Daoy (cell line): ENCODE measurements at places on chromosomes 7 and 10. TPM values are rescaled to one million over a fixed set of nuclear protein-coding genes. Genes with fewer than 3 reads are reported as not detected.
A peak's percentile ranks its signal among the peaks of the same experiment; 100 is the strongest.

DNA sequence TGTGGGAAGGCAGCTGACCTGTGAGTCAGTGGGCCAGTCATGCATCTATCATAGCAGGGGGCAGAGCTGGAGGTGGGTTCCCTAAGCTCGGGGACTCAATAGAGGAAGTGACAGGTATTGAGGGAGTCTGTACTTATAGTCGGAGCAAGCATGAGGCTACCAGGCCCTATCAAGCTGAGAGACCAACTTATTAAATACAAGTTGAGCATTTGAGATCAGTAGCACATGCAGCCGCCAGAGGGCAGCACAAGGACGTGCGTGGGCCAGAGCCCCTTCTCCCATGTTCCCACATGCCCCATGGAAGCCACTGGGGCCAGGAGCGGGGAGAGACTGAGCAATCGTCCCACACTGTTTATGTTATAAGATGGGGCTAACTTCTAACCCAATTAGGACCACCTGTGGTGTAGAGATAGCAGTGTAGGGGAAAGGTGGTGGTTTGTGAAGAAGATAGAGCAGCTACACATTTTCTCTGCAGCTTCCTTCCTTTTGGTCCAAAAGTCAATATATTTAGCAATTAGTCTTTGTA lies 13.0 kb upstream of the STK31 start:
- peak; percentile 91 for DNase-seq

- no peak for DNase-seq
These were observed 212.4 kb upstream of the GALNT17 start for GRCh38 chr7:70919481-70920073.

BTBD16 gene
- not detected in 2 replicates for total RNA-seq

RBM20 gene
- total RNA-seq, result 0.06 and 9.4 TPM in 2 replicates

- DNase-seq, result no peak
These were observed 22.9 kb upstream of the C10orf105 start for GRCh38 chr10:71742301-71743088.

FAM25A gene
- total RNA-seq, result not detected in 2 replicates

- DNase-seq, result peak; percentile 27
These were observed 48.2 kb upstream of the NFKB2 start for GRCh38 chr10:102347236-102347828.

DNA sequence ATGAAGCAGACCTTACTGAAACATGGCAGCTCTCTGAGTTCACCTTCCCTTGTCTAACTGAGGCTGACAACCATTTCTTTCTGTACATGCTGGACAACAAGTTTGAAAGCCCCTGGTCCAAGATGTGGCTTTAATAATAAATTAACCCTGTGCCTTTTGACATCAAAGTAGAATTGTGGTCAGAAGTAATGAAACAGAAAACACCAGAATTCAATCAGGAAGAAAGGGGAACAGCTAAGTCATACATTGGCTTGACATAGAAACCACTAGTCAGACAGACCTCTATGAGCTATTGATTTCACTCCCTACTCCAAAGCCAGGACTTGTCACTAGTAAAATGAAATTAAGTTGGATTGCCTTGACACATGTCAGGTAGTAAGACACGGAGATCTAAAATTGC lies 175.2 kb upstream of the ASAH2 start:
- DNase-seq, result no peak

GJD4 gene
- not detected in 2 replicates for total RNA-seq

FFAR4 gene
- not detected in 2 replicates for total RNA-seq

DNA sequence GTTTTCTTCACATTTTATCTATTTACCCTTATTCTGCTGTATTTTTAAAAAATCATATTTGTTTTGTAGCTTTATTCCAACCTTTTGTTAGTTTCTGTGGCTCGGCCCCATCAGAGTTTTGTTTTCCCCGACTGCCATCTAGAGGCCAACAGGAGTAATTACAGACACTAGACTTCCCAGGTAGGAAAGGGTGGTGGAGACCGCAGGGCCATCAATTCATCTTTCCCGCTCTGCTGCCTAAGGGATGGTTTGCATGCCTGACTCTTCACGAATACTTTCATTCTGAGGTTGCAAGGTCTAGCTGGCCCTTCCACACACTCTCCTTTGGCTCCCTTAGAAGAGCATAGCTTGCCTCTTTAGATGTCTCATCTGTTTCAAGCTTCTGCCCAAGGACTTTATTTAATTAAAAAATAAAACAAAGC lies 38.3 kb downstream of the LYZL2 start:
- DNase-seq, result peak; percentile 39

TFEC gene
- total RNA-seq, result 0.51 and 0.63 TPM in 2 replicates

GRCh38 chr7:26454180-26454579 lies 162.5 kb downstream of the SNX10 start:
- peak; percentile 84 for DNase-seq

- no peak for DNase-seq
These were observed 14.6 kb downstream of the OPALIN start for GRCh38 chr10:96344178-96344577.

GRCh38 chr7:99255463-99255862 lies 17.2 kb upstream of the MYH16 start:
- no peak for DNase-seq

DNA sequence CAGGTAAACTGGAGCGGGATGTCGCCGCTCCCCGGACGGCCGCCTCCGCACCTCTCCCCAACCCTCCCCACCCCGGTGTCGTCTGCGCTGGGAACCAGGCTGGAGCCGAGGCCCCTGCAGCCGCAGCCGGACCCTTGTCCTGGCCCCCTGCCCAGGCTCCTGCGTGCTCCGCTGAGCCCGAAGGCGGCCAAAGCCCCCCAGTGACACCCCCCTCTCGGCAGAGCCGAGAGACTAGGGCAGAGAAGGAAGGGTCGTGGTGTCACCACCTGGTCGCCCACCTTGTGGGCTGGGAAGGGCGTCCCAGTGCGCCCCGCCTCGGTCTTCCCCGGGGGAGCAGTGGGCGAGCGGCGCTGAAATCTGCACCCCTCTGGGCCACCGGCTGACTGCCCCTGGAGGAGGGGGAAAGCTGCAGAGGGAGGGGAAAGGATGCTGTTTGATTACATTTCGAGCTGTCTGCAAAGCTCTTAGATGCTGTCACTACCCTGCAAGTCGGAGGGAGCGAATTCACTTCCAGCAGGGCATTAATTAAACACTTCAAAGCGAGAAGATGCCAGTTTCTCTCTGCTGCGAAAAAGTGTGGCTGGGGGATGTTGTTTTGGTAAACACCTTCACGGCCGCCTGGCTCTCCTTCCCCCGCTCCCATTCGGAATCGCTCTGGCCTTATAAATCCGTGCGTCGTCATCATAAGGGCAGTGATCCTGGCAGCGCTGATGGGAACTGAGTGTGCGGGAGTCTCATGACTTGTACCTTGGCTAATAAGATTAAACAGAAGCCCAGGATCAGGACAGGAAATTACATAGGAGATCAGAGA lies 622 bp downstream of the DYNC1I1 start:
- peak; percentile 32 for DNase-seq

- no peak for DNase-seq
These were observed 84.7 kb downstream of the CACNA2D1 start for GRCh38 chr7:82358923-82359322.

CLCN1 gene
- 0.23 TPM in 1 of 2 replicates, not detected in the other for total RNA-seq

DNA sequence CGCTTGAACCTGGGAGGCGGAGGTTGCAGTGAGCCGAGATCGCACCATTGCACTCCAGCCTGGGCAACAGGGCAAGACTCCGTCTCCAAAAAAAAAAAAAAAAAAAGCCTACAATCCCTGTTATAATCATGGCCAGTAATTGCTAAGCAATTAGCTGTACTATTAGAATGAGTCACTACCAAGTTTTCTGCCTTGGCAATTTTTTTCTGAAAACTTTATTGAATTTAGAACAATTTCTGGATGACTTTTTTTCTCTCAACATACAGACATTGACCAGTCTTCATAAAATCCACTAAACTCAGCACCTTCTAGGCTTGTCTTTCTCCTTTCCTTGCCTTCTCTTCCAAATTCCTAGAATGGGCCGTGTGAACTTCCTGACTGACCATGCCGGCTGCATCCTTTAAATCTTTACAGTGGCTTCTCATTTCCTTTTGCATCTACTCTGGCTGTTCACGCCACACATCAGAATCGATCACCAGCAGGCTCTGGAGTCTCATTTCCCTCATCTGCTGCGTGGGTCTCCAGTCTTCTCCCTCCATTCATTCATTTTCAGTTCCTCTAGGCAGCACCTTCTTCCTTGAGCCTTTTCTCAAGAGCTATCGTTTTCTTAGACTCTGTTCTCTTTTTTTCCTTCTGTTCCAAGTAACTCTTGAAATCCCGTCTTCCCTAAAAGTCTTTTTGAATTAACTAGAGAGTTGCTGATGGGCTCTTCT lies 107.9 kb downstream of the KAT6B start:
- DNase-seq, result no peak

- DNase-seq, result no peak
These were observed 48.4 kb upstream of the FHIP2A start for GRCh38 chr10:114773197-114773532.

ERVW-1 gene
- total RNA-seq, result not detected in 2 replicates

DNA sequence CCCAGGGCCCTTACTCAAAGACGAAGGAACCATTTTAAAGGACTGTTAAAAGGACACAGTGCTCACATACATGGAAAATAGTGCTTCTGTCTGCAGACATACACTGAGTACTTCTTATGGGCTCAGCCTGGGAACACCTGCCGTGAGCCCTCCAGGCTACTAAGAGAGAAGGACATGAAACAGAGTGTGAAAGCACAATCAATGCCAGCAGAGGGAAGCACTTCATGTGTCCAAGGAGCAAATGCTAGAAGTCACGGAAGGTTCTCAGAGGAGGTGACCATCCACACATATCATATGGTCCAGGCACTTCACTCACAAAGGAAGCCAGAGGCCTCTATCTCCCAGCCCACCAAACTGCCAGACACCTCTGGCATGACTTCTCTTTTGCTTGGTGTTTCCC lies 15.5 kb downstream of the ELMO1 start:
- peak; percentile 31 for DNase-seq

- DNase-seq, result no peak
These were observed 17.3 kb upstream of the EVX1 start for GRCh38 chr7:27224983-27225934.

NOS3 gene
- total RNA-seq, result 0.39 and 0.46 TPM in 2 replicates

GIMAP7 gene
- not detected in 2 replicates for total RNA-seq

DNA sequence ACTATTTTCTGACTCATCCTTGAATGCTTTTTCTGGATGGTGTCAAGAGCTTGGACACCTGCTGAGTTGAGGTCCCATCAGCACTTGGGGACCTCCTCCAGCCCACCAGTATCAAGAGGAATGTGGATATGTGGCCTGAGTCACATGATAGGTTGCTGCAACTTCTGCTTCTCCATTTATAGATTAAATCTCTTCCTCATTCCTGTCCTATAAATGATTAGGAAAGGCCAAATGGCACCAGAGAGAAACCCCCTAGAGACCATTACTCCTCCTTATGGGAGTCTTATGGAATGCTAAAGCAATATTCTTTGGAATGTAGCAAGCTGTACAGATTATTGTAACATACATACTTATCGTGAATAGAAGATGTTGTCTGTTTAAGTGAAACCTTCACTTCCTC lies 85.6 kb downstream of the NEUROD6 start:
- peak; percentile 27 for DNase-seq

DNA sequence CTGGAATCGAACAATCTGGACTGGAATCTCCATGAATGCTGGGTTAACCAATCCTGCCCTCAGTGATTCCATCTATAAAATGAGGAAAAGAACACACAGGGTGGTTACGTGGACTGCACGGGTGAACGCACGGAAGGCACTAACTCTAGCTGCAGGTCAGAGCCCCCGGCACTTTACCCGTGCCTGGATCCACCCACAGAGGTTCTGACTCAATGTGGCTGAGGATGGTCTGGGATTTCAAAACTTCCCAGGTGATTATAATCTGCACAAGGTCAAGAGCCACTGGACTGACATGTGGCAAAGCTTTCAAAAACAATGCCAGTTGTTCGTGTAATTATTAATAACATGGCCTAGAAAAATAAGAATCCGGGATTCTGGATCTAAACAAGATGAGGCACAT lies 29.2 kb downstream of the KIAA1549 start:
- DNase-seq, result peak; percentile 18

DNA sequence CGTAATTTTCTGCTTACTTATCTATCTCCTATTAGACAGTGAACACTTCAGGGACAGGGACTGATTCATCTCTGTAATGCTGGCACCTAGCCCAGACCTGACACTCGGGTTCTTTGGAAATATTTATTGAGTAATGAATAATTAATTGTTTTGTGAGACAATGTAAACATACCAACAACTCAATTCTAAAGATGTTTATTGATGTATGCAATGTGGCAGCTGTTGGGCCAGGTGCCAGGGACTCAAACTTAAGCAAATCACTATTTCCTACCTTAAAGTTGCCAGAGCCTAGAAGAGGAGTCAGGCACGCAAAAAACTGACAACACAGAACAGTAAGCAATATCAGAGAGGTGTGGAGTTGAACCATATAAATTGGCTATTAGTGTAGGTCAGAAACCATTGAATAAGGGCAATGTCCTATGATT lies 63.6 kb upstream of the BMPER start:
- DNase-seq, result no peak

CLRN3 gene
- not detected in 2 replicates for total RNA-seq

MCM10 gene
- total RNA-seq, result 29.4 and 30.3 TPM in 2 replicates

- DNase-seq, result no peak
These were observed 71.8 kb upstream of the LOXL4 start for GRCh38 chr10:98339799-98340198.
